Prostate gland (tissue), 2 donors: ENCODE measurements at places on chromosomes 2 and 18.

DNA sequence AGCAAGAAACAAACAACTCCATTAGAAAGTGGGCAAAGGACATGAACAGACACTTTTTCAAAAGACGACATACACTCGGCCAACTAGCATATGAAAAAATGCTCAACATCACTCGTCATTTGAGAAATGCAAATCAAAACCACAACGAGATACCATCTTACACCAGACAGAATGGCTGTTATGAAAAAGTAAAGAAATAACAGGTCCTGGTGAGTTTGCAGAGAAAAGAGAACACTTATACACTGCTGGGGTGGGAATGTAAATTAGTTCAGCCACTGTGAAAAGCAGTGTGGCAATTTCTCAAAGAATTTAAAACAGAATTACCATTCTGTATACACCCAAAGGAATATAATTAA, 130.5 kb downstream of the PLCL1 start:
- no peak for DNase-seq

DNA sequence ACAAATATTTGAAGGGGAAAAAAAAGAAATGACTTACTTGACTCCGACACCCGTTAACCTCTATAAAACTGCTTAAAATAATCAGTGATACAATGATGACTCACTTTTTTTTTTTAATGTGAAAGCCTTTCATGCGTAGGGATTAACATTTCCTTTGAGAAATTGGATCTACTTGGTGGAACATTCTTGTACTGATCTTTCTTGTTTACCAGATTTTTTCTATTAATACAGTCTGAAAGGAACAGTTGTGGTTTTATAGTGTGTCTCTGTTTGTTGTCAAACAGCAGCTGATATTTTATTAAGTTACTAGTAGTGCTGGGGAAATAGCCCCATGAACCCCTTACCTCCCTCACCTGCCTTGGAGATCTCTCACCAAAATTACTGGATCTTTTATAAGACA, 40.2 kb upstream of the NEB start:
- DNase-seq, result no peak

DNA sequence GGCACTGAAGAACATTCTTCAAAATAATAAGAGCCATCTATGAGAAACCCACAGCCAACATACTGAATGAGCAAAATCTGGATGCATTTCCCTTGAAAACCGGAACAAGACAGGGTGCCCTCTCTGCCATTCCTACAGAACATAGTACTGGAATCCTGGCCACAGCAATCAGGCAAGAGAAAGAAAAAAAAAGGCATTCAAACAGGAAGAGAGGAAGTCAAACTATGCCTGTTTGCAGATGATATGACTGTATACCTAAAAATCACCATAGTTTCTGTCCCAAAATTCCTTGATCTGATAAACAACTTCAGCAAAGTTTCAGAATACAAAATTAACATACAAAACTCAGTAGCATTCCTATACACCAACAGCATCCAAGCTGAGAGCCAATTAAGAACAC, 119.5 kb upstream of the PARD3B start:
- no peak for DNase-seq

DNA sequence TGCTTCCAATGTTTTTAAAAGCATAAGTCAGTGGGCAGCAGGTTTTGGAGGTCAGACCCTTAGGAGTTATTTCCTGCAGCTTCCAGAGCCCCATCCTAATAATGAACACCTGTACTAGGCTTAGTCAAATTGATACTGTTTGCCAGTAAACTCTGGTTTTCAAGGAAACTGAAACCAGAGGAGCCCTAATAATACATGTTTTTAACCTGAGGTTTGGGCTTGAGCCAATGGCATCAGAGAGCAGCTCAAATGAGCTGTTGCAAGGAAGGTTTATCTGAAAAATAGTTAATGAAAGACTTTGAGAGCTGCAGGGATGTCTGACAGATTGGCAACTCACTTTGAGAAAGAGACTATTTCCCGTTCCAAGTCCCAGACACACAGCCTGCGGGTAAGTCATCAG, 54.6 kb downstream of the DCC start:
- DNase-seq, result no peak

GRCh38 chr2:219497495-219498279, 1.0 kb upstream of the GMPPA start:
- peak; percentile 85 for DNase-seq

DNA sequence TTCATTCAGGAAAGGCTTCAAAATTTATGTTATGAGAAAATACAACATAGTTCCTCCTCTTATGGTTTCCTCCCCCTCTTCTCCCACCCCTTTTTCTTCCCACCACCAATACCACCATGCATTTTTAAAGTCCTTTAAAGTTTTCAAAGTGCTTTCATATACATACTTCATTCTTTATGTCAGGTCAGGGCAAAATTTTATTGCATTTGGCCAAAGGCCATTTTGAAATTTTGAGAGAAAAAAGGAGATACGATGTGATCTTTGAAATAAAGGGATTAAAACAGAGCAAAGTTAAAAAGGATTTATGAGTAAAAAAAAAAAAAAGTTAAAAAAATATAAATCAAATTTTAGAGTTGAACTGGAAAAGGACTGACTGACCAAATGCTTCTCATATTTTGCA, 792.5 kb upstream of the FANCL start:
- no peak for DNase-seq

GRCh38 chr2:197138506-197138905, 172.1 kb downstream of the ANKRD44 start:
- DNase-seq, result no peak

DNA sequence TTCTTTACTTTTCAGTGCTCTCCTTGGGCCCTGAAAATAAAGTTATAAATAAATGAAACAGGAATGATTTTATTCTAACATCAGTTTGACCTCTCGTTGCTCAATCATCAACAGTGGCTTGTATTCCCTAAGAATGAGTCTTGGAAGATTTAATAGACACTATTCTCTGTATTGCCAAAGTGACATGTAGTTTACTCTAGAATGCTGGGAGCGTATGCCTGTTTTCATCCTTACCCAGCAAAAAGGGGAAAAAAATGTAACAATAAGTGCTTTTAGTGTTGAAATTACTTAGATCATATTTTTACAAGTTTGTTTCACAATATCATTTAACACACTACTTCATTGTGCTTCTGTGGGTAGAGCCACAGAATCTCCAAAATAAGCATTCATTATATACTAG, 240.6 kb upstream of the CWC22 start:
- no peak for DNase-seq

- no peak for DNase-seq
These were observed 74.0 kb downstream of the MYO1B start for GRCh38 chr2:191319186-191319585.

GRCh38 chr2:216044883-216045486, 31.6 kb upstream of the MREG start:
- no peak for DNase-seq

DNA sequence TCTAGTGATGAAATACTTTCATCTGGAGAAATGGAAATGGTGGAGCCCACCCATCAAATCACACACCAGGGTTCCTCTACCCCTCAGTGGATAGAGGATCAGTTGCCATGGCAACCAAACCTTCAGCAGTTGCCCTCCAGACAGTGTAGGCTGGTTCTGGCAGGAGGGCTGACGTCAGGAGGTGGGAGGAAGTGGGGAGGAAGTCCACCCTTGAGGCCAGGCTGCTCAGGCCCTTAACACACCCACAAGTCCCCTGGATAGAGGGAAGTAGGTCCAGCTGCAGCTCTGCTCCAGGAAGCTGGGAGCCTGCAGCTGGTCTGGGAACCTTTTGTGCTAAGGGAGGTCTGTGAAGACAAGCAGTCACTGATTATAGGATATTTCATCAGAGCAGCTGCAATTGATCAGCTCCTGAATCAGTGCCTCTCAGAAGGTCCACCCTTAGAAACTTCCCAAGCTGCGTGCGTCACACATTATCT, 186.6 kb downstream of the MTX2 start:
- DNase-seq, result no peak

DNA sequence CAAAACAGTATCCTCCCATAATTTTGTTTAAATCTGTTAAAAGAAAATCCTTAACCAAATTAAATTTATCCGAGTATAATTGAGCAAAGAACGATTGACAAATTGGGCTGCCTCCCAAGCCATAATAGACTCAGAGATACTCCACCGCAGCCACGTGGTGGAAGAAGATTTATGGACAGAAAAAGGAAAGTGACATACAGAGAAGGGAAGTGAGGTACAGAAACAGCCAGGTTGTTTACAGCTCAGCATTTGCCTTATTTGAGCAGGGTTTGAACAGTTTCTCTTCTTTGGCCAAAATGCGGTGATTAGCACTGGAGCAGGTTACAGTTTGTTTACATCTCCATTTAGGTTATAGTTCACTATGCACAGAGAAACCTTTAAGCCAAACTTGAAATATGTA, 60.8 kb downstream of the KYNU start:
- no peak for DNase-seq

DNA sequence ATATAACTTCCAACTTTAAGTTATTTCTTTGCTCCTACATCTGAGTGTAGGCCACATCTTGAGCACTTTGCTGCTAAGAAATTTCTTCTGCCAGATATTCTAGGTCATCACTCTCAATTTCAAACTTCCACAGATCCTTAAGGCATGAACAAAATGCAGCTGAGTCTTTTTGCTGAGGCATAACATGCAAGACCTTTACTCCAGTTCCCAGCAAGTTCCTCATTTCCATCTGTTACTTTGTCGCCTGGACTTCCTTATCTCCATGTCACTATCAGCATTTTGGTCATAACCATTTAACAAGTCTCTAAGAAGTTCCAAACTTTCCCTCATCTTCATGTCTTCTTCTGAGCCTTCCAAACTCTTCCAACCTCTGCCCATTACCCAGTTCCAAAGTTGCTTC, 1077.3 kb upstream of the TMEFF2 start:
- DNase-seq, result no peak

DNA sequence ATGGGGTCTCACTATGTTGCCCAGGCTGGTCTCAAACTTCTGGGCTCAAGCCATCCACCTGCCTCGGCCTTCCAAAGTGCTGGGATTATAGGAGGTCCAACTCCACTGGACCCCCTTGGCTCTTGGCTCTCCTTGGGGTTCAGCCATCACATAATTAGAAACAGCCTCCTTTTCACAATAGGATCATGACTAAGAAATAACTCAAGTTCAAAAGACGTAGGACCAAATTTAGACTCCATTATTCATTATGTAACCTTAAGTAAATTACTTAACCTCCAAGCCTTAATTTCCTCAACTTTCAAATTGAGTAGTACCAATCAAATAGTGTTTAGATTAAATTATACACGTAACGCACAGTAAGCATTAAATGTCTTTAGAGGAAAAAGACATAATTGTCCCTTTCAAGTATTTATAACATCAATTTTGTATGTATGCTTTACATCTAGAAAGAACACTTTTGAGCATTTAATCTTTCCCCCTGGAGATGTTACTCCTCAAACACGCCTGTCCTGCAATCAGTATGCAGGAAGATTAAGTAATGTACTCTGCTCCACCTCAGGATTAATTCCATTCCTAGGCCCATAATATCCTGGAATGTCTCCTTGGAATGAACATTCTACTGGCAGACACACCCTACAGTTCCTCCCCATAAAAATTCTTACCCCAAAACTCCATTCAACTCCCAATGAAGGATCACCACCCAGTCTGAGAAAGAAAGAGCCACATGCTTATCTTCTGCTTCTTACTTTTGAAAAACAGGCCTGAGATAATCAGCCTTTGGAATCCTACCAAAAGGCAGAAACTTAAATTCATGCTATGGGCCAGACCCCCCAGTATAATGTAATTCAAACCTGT, 49.1 kb downstream of the COBLL1 start:
- DNase-seq, result no peak

- DNase-seq, result no peak
These were observed 891.2 kb upstream of the POU3F3 start for GRCh38 chr2:103962670-103963069.

GRCh38 chr2:110124038-110124825, 8.6 kb upstream of the MALL start:
- no peak for DNase-seq

DNA sequence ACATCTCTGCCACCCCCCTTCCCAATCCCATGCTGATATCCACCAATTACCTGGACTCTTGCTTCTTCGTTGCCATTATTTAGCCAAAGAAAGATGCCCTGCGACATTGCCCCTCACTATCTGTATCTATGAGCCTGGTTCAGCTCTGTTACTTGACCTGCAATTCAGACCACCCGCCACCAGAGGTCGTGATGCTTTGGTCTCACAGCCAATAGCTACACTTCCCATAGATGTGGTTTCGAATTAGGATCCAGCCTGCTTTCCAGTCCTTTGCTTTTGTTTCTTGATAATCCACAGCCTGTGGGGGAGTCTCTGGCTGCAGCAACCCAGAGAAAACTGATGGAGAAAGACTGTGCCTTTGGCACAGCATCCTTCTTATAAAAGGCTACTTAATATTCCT, 239.4 kb downstream of the KLHL29 start:
- DNase-seq, result no peak

DNA sequence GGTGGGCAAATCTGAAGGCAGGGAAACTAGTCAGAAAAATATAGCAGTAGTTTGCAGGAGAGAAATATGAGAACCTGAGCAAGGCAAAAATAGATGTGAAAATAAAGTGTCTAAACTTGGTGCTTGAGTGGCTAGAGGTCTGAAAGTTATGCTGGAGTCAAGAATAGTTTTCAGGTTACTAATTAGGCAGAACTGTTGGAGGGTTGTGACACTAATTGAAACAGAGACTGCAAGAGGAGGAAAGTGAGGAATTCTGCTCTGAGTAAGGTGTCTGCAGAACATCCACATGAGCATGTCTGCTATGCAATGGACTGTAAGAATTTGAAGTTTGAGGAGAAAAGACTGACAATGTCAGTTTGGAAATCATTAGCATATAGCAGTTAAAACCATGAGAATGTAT, 444.0 kb upstream of the LRRTM1 start:
- no peak for DNase-seq

- no peak for DNase-seq
These were observed 1.3 kb downstream of the SDC1 start for GRCh38 chr2:20223407-20224163.

- no peak for DNase-seq
These were observed 42.8 kb downstream of the SEMA4F start for GRCh38 chr2:74696829-74697228.

- no peak for DNase-seq
These were observed 13.7 kb upstream of the TNP1 start for GRCh38 chr2:216873573-216873972.

GRCh38 chr18:70620837-70621612, 332.2 kb downstream of the SOCS6 start:
- DNase-seq, result no peak

GRCh38 chr2:12347066-12347493, 369.7 kb upstream of the TRIB2 start:
- peak; percentile 36 for DNase-seq

DNA sequence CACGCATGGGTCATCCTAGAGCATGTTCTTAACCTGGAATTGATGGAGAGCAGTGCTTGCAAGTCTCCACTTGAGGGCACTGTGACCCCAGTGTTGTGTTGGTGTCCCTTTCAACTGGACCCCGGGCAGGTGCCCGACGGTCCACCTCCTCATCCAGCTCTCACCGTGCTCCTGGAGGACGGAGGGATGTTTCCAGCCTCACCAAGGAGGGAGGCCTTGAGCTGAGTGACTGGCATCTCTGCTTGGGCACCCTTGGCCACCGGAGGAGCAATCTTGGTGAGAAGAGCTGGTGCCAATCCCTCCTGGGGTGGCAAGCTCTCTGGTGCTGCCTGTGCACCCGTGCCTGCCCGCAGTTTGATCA, 45.4 kb upstream of the ASB18 start:
- DNase-seq, result no peak

GRCh38 chr18:46226461-46226860, 122.3 kb downstream of the HAUS1 start:
- no peak for DNase-seq
